Effector CD4-positive, alpha-beta T cell (primary cell): ENCODE measurements at places on chromosomes 2 and 18.

- no peak for DNase-seq
These were observed 24.3 kb upstream of the GPD2 start for GRCh38 chr2:156411835-156412234.

- no peak for DNase-seq
These were observed 127.4 kb downstream of the TGIF1 start for GRCh38 chr18:3577281-3577855.

GRCh38 chr2:224982226-224982625 is 60.0 kb downstream of the DOCK10 start:
- DNase-seq = no peak

DNA sequence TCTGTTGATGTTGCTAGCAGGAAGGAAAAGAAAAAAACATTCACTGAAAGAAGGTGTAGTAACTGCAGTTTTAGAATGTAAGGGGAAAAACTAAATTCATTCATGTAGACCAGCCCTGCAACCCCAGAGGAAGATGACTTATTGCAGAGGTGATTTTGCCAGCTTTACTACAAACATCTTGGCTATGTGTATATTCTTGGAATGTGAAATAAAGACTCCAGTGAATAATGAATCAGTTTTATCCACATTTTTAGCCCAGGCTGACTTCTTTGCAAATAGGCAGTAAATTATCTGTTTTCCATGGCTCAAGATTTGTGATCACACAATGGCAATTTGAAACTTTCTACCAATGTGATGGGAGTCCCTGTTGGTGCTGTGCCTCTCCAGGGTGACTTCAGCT is 206.1 kb upstream of the SETBP1 start:
- DNase-seq = no peak
